ENCODE measurements at places on chromosomes 1 and 21.
A peak's percentile ranks its signal among the peaks of the same experiment; 100 is the strongest.

DNA sequence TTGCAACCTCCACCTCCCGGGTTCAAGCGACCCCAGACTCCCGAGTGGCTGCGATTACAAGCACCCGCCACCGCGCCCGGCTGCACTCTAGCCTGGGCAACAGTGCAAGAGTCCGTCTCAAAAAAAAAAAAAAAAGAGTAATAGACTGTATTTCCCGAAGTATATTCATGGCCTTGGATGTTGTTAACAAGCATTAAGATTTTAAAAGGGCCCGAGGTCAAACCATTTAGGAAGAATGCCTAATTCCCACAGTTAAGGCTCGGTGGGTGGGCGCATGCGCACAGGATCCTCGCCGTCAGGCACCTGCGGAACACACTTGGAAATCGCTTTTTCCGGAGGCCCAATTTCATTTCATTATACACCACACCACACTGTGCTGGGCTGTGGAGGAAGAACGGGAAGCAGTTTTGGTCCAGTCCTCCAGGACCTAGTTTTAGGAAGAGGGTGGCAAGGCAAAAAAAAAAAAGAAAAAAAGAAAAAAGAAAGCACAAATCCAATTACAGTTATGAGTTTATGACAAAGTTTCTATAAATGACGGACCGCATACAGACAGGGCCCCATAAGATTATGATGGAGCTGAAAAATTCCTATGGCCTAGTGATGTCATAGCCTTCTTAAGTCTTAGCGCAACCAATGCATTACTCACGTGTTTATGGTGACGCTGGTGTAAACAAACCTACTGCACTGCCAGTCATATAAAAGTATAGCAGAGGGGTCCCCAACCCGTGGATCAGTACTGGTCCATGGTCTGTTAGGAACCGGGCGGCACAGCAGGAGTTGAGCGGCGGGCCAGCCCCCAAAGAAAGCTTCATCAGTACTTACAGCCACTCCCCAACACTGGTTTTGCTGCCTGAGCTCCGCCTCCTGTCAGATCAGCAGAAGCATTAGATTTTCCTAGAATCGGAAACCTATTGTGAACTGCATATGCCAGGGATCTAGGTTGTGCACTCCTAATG is 38.2 kb downstream of the H3-3A start:
- DNase-seq, result no peak

- DNase-seq, result no peak
These were observed at the start of gene TNFSF4 for GRCh38 chr1:173206816-173207568. Gene TNFSF4 (minus strand): TSS chr1:173207331. CDS start chr1:173207176, 155 bp downstream.

DNA sequence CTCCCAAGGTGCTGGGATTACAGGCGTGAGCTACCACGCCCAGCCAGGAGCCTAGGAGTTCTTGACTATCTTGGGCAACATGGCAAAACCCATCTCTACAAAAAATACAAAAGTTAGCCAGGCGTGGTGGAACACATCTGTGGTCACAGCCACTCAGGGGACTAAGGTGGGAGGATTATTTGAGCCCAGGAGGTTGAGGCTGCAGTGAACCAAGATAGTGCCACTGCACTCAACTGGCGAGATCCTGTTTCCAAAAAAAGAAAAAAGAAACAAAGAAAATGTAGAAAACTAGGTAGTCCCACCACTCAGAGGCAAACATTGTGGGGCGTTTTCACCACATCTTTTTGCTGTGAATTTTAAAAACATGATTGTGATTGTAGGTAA is 141.3 kb downstream of the ZZZ3 start:
- no peak for DNase-seq

- DNase-seq, result no peak
These were observed 47.0 kb downstream of the AGPAT3 start for GRCh38 chr21:43911935-43912487.

DNA sequence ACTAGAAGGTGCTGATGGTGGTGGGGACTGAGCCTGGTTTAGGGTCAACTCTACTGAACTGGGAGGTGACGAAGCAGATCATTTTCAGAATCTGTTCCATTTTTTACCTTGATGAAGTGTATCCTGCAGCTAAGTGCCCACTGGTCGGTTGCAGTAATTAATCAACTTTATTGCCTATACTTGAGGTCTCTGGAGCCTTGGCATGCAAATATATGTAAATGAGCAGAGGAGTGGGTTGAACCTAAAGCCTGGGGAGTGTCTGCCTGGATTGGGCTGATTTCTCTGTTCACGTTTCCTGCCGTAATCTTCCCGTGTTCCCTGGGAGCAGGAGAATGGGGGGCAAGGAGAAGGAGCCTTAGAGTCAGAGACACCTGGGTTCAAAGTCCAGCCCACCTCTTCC is 286.8 kb downstream of the PTPRU start:
- no peak for DNase-seq

- DNase-seq, result no peak
These were observed 4.2 kb downstream of the SH2D2A start for GRCh38 chr1:156812293-156812990.

DNA sequence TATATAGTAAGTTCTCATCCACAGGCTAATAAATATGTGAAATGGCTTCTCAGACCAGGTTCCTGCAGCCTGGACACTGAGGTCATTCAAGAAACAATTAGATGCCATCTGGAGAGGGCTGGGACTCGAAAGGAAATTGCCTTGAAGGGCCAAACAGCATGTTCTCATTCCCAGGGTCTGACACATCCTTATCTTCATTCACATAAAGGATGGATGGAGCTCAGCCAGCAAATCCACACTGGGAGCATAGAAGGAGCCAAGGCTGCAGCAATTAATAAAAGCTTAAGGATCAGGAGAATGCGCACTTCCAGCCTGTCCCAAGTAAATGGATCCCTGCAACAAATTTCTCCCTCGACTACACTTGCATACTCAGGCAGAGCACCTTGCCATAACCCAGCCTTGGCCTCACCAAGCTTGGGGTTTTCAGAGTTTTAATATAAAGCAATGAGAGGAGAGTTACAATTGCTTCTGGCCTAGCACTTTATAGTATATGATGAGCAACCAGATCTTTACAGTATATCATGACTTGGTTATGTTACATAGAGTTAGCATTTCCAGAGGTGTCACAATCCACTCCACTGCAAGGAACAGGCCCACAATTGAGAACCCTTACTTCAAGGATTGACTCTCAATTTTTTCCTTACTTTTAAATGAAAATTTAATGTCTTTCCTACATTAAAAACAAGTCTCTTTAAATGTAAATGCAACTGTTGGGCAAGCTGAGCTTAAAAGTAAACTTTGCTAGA is 55.9 kb downstream of the BCAR3 start:
- DNase-seq, result no peak

- DNase-seq, result no peak
These were observed 18.8 kb downstream of the PTPRC start for GRCh38 chr1:198657550-198658064.

- DNase-seq, result peak; percentile 30
These were observed 61.7 kb downstream of the FCRL5 start for GRCh38 chr1:157490467-157491165.

- no peak for DNase-seq
These were observed 22.2 kb upstream of the SPATA6 start for GRCh38 chr1:48493970-48494769.

- no peak for DNase-seq
These were observed 13.7 kb downstream of the FGR start for GRCh38 chr1:27621051-27621920.

DNA sequence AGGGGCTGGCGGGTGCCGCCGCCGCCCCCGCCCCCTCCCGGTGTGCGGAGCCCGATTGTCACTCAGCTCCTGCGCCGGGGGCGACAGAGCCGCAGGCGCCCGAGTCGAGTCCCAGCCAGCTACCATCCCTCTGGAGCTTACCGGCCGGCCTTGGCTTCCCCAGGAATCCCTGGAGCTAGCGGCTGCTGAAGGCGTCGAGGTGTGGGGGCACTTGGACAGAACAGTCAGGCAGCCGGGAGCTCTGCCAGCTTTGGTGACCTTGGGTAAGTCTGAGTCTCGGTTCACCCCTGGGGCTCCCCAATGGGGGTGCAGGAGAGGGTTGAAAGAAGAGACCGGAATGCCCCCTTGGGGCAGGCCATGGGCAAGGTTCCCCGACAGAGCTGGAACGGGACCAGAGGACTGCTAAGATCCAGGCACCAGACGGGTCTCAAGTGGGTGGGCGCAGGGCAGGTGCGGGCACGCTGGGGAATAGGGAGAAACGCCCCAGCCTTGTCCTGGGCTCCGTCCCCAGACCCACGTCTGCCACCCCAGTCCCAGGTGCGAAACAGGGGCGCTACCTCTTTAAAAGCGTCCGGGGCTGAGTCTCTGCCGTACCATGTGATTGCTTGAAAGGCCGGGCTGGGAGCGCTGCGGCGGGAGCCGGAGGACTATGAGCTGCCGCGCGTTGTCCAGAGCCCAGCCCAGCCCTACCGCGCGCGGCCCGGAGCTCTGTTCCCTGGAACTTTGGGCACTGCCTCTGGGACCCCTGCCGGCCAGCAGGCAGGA is at the start of gene ADORA1:
Gene ADORA1, plus strand, starts transcription at position 61 of the 765 bp plus-strand sequence. CDS start 1,116 bp downstream, outside the sequence.
- peak; percentile 10 for DNase-seq

DNA sequence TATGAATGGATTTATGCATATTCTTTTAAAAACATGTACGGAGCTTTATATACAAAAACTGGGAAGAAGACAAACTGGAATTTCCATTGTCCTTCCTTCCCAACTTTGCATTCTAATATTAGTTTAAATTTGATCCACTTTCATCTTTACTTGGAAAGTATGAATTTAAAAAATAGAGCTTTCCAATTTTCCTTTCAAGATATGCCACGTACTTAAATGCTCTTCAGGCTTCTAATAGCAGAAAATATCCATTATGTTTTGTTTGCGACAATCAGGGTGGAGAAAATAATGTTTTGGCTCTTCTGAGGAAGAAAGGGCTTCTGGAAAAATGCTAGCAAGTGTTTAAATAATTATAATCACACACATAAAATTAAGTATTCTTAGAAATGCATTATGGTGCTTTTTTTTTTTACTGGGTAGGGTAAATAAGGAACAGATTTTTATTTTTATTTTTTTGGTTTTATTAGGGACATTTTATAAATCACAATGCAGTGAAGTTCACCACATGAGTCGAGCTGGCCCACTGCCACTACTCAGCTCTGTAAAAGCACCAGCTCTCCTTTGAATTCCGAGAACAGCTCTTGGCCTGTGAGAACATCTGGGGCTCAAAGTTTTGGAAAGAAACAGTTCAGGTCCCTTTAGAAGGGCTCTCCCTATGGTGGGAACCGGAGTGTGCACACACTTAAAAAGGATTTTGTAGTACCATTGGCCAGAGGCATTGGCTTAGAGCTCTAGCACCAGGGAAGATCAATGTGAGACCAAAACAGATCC is 287.4 kb upstream of the LYPLAL1 start:
- no peak for DNase-seq

GRCh38 chr1:185608177-185608576 is 126.0 kb upstream of the HMCN1 start:
- no peak for DNase-seq

GRCh38 chr1:236066054-236066453 is 1.2 kb upstream of the NID1 start:
- no peak for DNase-seq

DNA sequence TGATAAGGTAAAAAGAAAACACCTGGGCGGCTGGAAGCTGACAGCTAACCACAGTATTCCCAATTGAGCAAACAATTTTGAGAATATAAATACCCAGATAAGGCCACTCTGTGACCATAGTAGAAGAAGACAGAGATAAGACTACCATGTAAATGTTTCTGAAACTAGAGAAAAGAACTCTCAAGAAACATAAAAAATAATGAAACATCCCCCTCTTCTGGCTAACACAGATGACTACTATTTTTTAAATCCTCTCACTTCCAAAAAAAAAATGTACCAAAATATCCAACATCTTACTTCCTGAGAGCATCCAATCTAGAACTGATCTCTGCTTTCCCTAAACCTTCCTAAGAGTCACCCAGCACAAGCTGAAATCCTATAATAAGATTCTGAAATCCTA is 125.9 kb downstream of the HFM1 start:
- DNase-seq, result peak; percentile 1

DNA sequence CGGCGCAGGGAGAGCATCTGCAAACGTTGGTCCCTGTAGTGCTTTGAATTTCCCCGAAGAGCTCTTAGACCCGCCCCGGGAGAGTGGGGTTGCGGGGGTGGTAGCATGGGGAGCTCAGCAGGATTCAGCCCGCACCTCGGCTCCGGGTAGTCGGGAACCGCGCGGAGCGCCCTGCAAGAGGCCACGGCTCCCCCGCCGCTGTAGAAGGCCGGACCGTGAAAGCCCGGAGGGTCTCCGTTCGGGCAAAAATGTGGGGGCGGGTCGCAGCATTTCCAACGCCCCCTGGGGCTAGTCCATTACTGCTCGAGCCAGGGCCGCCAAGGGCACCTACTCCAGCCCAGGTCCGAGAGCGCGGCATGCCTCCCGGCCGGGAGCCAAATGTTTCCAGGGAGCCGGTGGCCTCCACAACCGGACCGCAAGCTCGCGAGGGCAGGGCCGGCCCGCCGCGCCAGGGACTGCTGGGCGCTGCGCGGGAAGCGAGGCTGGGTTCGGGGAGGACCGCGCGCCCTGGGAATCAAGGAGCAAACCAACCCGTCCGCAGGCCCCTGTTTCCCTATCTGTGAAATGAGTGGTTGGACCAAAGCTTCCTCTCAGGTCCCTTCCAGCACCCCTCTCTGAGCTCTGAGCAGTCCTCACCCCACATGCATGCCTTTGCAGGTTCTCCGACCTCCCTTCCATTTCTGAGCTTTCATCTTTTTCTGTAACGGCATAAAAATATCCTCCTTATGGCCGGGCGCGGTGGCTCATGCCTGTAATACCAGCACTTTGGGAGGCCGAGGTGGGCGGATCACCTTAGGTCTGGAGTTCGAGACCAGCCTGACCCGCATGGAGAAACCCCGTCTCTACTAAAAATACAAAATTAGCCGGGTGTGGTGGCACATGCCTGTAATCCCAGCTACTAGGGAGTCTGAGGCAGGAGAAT is 775 bp upstream of the TMEM63A start:
- DNase-seq, result no peak

GRCh38 chr1:193729429-193729828 is 543.0 kb upstream of the B3GALT2 start:
- DNase-seq, result no peak

DNA sequence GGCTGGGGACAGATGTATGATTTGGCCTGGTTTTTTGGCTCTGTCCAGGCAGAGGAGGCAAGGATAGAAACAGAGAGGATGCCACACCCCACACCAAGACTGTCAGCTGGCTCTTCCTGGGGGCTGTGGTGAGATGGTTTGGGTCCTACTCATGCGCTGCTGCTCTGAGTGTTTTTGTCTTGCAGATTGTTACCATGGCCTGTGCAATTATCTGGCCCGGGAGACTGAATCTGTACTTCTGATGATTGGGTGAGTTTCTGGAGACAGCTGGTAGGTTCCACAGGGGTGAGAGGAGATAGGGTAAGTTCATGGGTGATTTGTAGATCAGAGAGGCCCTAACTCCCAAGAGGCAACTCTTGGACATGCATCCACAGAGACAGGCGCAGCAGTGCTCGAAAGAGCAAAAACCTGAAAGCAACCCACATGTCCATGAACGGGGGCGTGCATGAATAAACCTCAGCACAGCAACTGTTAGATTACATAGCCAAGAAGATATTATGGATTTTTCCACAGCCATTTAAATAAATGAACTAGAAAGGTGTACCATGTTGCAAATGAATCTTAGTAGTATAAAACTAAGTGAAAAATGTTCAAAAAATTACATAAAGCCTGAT is 17.8 kb downstream of the AADACL4 start:
- no peak for DNase-seq

GRCh38 chr1:242033447-242033846 is 34.5 kb upstream of the MAP1LC3C start:
- no peak for DNase-seq

Data from NCI-H748 treated with DMSO at 0.1 percent for 48 hours (cell line).